ENCODE measurements at places on chromosomes 5 and 9.

DNA sequence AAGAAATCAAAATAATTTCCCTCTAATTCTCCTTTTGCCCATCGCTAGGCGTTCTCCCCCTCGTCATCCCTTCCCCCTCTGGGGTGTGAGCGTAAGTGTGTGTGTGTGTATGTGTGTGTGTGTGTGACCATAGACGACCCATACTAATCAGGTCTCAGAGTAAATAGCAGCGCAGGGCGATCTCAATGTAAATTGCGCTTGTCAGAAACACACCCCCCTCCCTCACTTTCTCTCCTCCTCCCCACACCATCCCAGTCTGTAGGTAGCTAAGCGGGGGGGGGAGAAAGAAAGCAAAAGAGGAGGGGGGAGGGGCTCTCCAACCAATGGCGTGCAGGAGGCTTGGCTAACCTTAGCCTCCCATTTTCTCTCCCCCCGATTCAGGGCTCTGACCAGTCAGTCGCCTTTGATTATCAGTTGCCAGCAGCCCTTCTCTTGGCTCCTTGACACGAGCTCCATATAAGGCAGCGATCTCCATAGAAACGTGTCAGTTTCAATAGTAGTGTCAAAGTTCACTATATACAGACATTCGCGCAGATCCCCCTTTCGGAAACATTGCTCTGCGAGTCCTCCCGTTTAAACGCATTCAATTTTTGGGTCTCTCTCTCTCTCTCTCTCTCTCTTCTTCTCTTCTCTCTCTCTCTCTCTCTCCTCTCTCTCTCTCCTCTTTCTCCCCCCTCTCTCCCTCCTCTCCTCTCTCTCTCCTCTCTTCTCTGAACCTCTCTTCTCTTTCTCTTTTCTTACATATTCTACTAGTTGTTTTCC, at the start of gene NR2F1:
TSS of gene NR2F1 (plus strand) at position 546 of the 762 bp plus-strand sequence. CDS start 1,802 bp downstream, outside the sequence.
- H3K36me3 ChIP-seq = no peaks in the 10 kb centered on the region
- peaks cover 14% of the 10 kb centered on the region for H3K27me3 ChIP-seq
- no peak for DNase-seq
- peak within 1 kb of the TSS; percentile 58 for H3K4me3 ChIP-seq
- H3K27ac ChIP-seq = no peak within 1 kb of the TSS
- peaks cover 43% of the 10 kb centered on the region for H3K4me1 ChIP-seq

DNA sequence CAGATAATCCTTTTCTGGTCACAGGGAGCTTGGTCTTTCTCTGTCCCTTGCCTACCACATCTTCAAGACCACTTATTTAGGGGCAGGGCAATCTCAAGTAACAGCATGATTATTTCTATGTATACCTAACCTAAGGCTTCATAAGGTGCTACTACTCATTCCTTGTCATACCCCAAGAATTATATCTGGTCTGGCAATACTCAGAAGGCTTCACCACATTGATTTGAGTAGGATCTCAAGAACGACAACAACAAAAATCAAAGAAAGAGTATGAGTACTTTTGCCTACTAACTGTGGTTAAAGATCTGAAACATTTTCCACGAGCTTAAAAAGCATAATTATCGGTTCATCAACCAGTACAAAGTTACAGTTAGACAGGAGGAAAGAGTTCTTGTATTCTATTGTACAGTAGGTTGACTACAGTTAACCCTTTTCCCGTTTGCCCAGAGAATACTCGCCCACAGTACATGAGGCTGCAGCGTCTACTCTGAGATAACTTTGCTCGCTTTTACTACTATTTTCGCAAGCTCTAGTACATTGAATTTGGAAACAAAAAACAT, 41.0 kb downstream of the FANCC start:
- no peaks in the 10 kb centered on the region for H3K27me3 ChIP-seq
- H3K36me3 ChIP-seq = no peaks in the 10 kb centered on the region
- H3K4me1 ChIP-seq = no peaks in the 10 kb centered on the region
- H3K4me3 ChIP-seq = no peak overlapping the region
- DNase-seq = no peak
- H3K27ac ChIP-seq = no peak overlapping the region

DNA sequence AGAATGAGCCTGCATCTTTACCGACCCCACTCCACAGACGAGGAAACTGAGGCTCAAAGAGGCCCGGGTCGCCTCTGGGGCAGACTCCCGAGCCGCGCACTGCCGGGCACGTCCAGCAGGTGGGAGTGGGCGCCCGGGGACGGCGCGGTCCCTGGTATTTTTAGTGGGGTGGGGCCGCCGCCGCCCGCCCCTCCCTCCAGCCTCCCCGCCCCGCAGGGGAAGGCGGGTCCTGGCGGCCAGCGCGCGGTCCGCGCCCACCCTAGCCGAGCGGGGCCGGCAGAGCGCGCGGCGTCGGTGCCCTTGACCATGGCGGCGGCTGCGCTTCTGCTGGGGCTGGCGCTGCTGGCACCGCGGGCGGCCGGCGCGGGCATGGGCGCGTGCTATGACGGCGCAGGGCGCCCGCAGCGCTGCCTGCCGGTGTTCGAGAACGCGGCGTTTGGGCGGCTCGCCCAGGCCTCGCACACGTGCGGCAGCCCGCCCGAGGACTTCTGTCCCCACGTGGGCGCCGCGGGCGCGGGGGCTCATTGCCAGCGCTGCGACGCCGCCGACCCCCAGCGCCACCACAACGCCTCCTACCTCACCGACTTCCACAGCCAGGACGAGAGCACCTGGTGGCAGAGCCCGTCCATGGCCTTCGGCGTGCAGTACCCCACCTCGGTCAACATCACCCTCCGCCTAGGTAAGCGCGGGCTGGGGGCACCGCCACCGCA, at the start of gene LAMC3:
TSS of gene LAMC3 (plus strand) at position 266 of the 710 bp plus-strand sequence. CDS start at position 307, 41 bp downstream.
- H3K36me3 ChIP-seq = no peaks in the 10 kb centered on the region
- peaks cover 6% of the 10 kb centered on the region for H3K4me1 ChIP-seq
- H3K4me3 ChIP-seq = peak within 1 kb of the TSS; percentile 21
- no peaks in the 10 kb centered on the region for H3K27me3 ChIP-seq
- no peak within 1 kb of the TSS for H3K27ac ChIP-seq

- H3K4me3 ChIP-seq = no peak overlapping the region
- no peak for DNase-seq
- no peak overlapping the region for H3K27ac ChIP-seq
- H3K27me3 ChIP-seq = no peaks in the 10 kb centered on the region
- peaks cover 12% of the 10 kb centered on the region for H3K4me1 ChIP-seq
Observed at GRCh38 chr5:141641634-141642267, 5.0 kb downstream of the RELL2 start.

- no peaks in the 10 kb centered on the region for H3K36me3 ChIP-seq
- H3K4me1 ChIP-seq = peaks cover 20% of the 10 kb centered on the region
- DNase-seq = no peak
- no peak overlapping the region for H3K4me3 ChIP-seq
- no peaks in the 10 kb centered on the region for H3K27me3 ChIP-seq
Observed at GRCh38 chr5:59764361-59764760, 129.2 kb downstream of the PDE4D start.

DNA sequence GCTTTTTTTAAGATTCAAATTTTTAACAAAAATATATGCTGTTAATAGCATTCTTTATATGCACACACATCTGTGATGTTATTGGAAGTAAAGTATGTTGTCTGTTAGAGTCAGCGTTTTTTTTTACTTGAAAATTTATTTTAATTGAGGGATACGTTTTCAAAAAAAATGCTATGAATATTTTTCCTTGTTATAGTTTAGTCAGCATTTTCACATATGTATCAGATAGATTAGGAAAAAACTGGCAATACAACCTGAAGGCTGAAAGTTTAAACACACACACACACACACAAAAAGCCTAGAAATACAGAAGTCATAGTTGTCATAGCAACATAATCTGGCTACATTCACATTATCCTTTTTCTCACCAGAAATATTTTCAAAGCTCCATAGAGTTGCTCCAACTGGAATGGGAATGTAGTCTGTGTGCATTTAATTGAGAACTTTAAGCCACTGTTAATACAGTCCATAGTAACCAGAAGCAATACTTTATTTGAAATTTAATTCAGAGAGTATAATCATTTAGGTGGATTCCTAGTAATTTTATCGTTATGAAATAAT, 116.6 kb downstream of the CDH12 start:
- H3K4me3 ChIP-seq = no peak overlapping the region
- no peak overlapping the region for H3K27ac ChIP-seq

DNA sequence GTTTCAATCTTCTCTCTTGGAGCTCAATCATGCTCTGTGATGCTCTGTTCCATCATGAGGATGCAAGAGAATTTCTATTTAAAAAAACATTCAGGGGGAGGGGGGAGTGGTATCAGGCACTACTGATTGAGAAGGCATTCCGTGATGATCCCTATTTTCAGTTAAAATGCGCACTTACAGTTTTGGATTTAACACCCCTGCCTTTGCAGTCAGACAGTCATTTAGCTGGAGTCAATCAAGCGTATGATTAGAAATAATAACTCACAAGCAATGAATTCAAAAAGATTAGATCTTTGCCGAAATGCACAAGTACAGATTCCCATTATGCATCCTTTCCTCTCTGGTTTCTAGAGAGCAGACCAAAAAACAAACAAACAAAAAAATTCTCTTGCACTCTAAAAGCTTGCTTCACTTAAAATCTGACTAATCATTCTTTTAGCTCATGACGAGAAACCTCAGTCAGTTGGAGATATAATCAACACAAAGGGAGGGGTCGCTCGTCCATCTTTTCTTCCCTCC, 55.4 kb downstream of the EFNA5 start:
- H3K27me3 ChIP-seq = no peaks in the 10 kb centered on the region
- no peaks in the 10 kb centered on the region for H3K36me3 ChIP-seq
- H3K4me3 ChIP-seq = no peak overlapping the region
- H3K27ac ChIP-seq = no peak overlapping the region

DNA sequence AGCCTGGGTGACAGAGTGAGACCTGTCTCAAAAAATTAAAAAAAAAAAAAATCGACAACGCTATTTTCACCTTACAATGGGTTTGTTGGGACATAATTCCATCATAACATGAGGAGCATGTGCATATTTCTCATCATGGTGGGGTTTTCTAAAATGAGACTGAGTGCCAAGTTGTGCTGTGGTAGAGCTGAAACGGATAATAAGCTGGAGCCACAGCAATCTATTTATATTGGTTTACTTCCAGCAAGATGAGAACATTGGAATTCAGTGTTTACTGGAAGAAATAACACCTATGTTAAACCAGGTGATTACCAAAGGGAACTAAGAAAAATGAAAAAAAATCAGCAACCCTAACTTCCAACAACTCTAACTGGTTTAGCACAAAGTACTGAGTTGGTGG, 102.3 kb upstream of the IL6ST start:
- no peak for DNase-seq
- H3K4me3 ChIP-seq = no peak overlapping the region
- no peaks in the 10 kb centered on the region for H3K27me3 ChIP-seq
- H3K27ac ChIP-seq = no peak overlapping the region
- H3K4me1 ChIP-seq = no peaks in the 10 kb centered on the region
- no peaks in the 10 kb centered on the region for H3K36me3 ChIP-seq

DNA sequence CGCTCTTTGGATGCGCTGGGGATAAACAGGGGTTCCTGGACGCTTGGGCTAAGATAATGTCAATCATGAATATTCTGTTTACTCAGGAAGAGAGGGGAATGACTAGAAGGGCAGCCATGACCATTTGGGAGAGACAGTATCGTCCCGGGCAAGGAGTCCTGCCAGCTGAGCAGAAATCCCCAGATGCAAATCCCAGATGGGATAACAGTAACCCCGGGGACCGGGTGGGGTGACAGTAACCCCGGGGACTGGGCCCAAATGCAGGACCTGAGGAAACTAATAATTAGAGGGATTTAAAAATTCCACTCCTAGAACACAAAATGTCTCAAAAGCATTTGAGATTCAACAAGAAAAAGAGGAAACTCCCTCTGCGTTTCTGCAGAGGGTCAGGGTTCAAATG, 189.0 kb upstream of the PPP1R26 start:
- H3K27ac ChIP-seq = no peak overlapping the region
- H3K4me3 ChIP-seq = no peak overlapping the region
- DNase-seq = no peak
- H3K4me1 ChIP-seq = no peaks in the 10 kb centered on the region
- H3K36me3 ChIP-seq = no peaks in the 10 kb centered on the region
- peaks cover 41% of the 10 kb centered on the region for H3K27me3 ChIP-seq

DNA sequence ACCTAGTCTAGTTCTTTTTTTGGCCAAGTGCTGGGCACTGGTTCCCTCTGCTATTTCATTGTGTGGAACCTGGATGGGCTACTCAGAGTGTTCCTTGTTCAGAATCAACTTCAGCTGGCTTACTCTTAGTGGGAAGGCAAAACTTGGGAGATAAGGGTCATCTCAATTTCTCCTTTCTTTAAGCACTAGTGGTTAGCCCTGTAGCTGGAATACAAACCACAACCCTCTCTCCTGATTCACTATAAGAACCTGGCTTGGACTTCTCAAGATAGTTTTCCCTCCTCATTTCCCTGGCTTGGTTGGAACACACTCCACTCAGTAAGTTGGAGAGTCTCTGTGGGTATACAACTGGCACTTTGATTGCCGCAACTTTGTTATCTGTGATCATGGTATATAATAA, 35.1 kb downstream of the GRIA1 start:
- DNase-seq = no peak
- peaks cover 12% of the 10 kb centered on the region for H3K4me1 ChIP-seq
- no peaks in the 10 kb centered on the region for H3K27me3 ChIP-seq
- H3K4me3 ChIP-seq = no peak overlapping the region
- no peaks in the 10 kb centered on the region for H3K36me3 ChIP-seq
- H3K27ac ChIP-seq = no peak overlapping the region

- no peak for DNase-seq
- H3K4me3 ChIP-seq = no peak overlapping the region
- peak overlapping the region; percentile 27 for H3K27ac ChIP-seq
- H3K4me1 ChIP-seq = no peaks in the 10 kb centered on the region
Observed at GRCh38 chr5:15718421-15719179, 218.6 kb downstream of the FBXL7 start.

GRCh38 chr5:63686938-63687337, 275.3 kb downstream of the HTR1A start:
- H3K4me3 ChIP-seq = no peak overlapping the region
- H3K27me3 ChIP-seq = no peaks in the 10 kb centered on the region
- no peaks in the 10 kb centered on the region for H3K4me1 ChIP-seq
- H3K27ac ChIP-seq = no peak overlapping the region
- DNase-seq = no peak
- no peaks in the 10 kb centered on the region for H3K36me3 ChIP-seq

Data from tibial artery (tissue), 4 donors.